Activated naive CD4-positive, alpha-beta T cell treated with anti-CD3 and anti-CD28 coated beads for 36 hours (primary cell): ENCODE measurements at places on chromosomes 5 and 9.

DNA sequence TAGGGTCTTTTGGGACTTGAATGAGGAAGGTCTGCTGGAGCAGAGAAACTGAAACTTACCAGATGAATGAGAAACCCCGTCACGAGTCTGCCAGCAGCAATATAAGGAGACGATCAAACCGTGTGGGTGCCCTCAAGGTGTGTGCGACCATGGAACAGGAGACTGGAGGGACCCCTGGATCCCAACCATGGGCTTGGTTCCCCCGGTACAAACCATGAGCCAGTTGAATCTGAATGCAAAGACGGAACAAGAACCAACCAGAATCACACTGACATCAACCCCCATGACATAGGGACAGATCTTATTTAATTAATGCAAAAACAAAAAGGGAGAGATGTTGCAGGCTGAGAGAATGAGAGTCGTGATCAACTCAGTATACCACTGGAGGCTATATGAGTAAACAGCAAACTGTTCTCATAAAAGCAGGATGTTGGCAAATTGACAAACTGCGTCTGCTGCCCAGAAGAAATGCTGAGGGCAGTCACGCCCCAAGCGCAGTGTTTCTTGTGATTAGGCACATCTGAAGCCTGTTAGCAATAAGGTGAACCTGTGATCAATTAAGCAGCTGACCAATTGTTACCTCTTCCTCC is 475.5 kb upstream of the ACO1 start:
- no peak for DNase-seq

GRCh38 chr5:168844922-168845296 is 265.7 kb upstream of the PANK3 start:
- no peak for DNase-seq

DNA sequence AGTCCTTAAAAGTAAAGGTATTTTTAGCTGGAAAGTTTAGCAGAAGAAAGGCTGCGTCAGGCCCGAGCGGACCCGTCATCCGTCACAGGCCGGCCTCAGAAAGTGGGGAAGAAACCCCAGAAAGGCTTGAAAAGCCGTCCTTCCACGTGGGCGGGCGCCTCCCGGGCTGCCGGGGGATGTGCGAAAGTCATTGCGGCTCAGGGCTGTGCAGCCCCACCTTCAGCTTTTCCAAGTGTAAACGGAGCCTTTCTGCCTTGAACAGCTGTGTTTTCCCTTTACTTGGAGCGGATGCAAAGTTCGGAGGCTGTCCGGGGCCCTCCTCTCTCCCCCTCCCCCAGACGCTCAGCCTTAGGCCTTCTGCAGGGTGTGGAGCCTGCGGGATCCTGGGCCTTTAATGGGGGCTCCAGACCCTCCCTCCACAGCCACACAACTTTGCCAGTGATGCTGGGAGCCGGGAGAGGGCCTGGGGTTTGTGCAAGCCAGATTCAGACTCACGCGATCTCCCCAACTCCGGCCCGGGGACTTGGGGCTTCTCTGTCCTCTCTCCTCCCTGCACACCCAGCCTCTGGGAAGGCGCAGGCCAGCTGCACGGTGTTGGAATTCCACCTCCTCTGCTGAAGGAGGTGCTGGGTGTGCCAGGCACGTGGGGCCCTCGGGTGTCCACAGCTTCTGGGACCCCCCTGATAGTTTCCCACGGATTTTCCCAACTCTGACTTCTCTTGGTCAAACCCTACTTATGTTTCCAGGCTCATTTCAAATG is 95.5 kb upstream of the RAPGEF1 start:
- no peak for DNase-seq

- no peak for DNase-seq
Observed at GRCh38 chr9:32339424-32339823, 45.0 kb upstream of the ACO1 start.

GRCh38 chr9:18626046-18626698 is 152.2 kb downstream of the ADAMTSL1 start:
- no peak for DNase-seq

- DNase-seq: no peak
Observed at GRCh38 chr9:3971391-3972082, 328.3 kb downstream of the GLIS3 start.

DNA sequence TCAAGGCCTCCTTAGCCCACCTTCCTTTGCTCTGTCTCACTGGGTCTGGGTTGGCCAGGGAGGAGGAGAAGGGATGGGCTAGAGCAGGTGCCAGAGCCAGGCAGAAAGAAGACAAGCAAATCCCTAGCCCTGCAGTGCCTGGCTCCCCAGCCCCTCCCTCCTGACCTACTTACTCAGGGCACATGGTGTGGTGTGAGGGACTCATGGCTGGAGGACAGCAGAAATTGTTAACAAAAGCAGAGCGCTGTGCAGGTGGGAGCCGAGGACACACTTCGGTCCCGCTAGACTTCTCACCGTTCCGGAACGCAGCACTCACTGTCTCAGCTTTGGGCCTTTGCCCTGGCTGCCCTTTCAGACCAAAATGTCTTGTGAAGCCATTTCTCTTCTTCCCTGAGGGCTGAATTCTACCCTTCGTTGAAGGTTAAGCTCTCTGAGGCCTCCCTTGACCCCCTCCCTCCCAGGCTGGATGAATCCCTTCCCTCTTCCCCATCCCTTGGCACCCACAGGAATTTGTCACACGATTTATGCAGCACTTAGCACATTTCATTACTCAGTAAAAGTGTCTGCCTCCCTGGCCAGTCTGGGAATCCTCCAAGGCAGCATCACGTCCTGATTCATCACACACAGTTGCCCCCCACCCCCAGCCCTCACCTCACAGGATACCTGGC is 263.9 kb upstream of the TRPC7 start:
- no peak for DNase-seq

DNA sequence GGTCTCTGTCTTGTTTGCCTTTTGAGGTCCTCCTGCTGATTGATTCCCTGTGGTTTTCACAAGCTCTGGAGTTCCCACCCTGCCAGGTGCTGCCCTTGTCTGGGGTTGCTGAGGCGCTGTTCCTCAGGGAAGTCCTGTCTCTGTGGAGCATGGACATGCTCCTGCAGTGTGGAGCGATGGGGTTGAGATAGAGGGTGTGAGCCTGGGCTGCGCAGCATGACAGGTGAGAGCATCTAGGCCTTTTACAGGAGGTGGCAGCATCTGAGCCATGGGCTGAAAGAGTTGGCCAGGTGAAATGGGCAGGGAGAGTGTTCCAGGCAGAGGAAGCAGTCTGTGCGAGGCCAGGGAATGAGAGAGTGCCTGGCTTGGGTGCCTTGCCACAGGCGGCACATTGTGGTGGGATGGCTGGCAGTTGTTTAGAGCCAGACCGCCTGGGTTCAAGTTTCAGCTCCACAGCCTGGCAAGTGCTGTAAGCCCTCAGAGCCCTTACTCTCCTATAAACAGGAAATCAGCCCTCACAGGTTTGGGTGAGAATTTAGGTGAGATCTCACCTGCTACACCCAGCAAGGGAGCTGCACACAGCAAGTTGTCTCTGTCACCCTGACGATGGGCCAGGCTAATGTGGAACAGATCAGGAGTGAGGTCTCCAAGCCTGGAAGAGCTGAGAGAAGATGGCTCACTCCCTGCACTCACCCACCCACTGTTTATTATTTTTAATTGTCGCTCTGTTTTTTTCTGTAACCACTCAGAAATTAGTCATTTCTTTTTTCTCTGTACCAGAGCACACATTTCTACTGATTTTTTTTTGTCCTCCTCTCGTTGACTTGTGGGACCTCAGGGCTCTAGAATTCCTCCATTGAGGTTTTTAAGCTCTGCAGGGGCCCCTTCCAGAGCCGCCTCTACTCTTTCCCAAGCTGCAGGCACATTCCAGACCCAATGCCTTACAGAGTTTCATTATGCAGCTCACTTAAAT is 19.6 kb downstream of the TCOF1 start:
- DNase-seq: no peak
